ENCODE measurements at places on chromosomes 1 and 21.

- DNase-seq, result no peak
Observed at GRCh38 chr1:226953175-226953800, 13.2 kb downstream of the COQ8A start.

- DNase-seq, result no peak
Observed at GRCh38 chr1:189619682-189620332, 857.9 kb downstream of the BRINP3 start.

- DNase-seq, result no peak
Observed at GRCh38 chr1:248810727-248811513, 14.8 kb downstream of the SH3BP5L start.

DNA sequence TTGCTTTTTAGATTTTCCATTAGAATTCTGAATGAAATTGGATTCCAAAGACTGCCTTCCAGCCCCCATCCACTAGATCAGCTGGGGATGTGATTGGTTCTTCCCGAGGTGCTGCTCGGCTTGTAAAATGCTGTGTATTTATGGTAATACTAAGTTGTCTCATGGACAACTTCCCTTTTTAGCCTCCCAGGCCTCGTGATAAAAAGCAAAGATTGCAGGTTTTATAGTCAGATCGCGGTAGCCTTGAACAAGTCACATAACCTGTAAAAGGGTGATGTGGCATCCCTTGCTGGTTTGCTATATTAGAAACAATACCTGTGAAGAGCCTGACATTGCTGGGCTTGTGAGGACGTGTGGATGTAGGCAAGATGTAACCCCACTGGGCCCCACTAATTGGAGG is 10.4 kb downstream of the MUL1 start:
- DNase-seq, result no peak

DNA sequence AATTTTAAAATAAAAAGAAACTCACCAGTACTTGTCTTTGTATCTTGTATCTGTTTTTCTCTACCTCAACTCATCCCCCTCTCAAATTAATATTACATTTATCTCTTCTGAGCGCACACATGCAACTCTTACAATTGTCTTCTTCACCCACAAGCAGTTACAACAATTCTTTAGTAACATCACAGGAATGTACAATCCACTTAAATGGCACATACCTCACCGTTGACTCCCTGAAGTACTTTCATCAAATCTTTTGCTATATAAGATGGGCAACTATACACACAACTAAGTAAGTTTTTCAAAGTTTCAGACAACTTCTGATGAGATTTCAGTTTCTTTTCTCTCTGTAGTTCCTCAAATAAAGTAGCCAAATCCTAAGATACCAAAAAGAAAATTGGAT is 28.3 kb downstream of the HEATR1 start:
- no peak for DNase-seq

DNA sequence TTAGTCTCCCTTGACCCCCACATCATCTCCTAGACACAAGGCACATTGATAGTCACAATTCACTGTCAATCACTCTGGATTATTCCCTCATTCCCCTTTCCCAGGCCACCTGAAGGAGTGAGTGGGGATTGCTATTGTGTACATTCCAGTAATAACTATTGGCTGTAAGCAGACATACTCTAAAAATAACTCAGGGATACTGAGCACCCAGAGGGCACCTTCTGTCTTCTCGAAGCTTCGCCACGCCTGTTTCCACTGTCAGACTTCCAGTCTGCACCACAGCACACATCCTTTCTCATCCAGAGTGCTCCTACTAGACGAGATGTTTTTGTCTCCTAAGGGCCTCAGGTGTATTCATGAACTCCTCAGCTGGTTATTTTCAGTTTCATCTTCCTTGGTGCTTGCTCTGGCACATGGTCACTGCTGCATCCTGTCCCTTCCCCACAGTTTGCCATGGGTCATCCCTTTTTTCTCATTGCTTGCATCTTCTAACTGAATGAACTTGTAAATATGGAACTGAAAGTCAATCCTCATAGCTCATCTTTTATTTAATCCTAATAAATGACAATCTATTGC is 848 bp upstream of the APOBEC4 start:
- DNase-seq, result no peak

DNA sequence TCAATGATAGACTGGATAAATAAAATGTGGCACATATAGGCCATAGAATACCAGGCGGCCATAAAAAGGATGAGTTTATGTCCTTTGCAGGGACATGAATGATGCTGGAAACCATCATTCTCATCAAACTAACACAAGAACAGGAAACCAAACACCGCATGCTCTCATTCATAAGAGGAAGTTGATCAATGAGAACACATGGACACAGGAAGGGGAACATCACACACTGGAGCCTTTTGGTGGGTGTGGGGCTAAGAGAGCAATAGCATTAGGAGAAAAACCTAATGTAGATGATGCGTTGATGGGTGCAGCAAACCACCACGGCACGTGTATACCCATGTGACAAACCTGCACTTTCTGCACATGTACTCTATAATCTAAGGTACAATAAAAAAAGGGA is 883.4 kb upstream of the PRMT6 start:
- DNase-seq, result no peak

DNA sequence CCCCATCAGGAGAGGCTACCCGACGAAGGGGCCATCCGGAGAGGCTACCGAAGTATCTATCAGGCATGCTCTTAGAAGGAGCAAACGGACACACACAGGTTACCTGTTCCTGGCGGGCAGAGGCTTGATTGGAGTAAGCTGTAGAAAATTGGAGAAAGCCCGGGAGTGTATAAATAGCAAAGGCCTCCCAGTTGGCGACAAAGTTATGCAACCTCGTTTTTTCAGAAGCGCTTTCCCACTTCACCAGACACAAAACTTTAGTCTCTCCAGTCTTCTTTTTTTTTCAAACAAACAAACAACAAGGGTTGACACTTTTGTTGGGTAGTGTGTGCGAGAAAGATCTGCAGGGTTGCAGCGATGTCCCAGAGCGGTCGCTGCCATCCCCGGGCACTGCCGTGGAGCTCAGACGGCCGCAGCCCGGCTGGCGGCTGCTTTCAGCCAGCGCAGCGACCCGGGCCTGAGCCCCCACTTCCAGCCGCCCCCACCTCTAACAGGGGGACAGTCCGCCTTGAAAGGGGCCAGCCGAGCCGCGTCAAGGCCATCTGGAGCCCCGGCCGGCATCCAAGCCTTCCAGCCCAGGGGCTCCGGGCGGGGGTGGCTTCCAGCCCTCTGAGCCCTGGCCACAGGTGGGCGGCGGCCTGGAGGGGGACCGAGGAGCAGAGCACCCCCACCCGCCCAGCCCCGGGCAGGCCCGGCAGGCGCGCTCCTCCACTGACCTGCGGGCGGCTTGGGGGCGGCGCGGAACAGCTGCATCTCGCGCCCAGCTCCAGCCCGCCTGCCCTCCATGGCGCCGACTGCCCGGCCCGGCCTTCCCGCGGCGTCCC is 616 bp downstream of the MCOLN3 start:
- DNase-seq, result peak; percentile 74

DNA sequence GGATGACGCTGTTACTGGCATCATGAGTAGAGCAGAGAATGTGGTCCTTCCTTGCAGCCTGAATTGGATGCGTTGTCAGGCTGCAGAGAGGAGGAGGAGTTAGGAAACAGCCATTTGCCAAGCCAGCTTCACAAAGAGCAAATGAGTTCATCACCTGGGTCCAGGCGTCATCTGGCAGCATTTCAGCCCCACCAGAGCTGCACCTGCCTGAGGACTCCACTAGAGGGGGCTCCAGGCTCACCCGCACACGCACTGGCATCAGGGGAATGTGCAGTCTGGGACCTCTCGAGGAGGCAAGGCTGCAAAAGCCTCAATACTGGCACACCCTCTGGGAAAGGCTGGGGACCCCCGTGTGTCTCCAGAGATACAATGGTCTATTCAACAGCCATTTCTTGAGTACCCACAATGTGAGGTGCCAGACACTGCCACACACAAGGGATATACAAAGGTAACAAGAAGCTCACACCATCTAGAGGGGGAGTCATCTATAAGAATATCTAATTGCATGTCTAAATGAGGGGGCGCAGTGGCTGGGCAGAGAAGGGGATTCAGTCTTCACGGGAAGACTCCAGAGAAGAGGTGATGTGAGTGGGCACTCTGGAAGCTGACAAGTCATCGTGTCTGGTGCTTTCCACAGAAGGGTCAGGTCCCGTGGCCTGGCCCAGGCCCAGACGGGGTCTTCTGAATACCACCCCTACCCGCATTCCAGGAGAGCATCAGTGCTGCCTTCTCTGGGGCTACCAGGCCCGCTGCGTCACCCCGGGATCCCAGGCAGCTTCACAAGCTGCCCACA is 53.5 kb upstream of the CNTN2 start:
- peak; percentile 95 for DNase-seq

- DNase-seq, result no peak
Observed at GRCh38 chr1:97797403-97798183, 123.2 kb downstream of the DPYD start.

- DNase-seq, result no peak
Observed at GRCh38 chr1:209900734-209901133, 37.3 kb upstream of the SYT14 start.

GRCh38 chr21:45839274-45839673 is 142.3 kb upstream of the COL6A1 start:
- no peak for DNase-seq

GRCh38 chr1:237179503-237179902 is 137.5 kb downstream of the RYR2 start:
- DNase-seq, result no peak

DNA sequence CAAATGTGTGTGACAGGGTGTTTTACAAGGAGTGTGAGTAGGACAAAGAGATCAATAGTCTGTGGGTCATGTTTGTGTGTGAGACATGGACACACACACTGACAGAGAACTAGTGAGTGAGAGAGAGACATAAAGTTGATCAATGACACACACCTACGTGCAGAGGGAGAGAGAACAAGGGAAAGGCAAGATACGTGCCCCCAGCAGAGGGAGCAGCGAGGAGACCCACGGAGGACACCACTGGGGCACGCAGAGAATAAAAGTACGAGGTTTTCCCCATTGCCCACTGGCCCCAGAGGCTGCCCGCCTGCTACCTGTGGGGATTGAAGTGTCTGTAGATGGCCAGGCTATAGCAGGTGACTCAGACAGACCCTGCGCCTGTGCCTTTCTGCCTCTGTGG is 130.2 kb upstream of the CSF3R start:
- peak; percentile 51 for DNase-seq

DNA sequence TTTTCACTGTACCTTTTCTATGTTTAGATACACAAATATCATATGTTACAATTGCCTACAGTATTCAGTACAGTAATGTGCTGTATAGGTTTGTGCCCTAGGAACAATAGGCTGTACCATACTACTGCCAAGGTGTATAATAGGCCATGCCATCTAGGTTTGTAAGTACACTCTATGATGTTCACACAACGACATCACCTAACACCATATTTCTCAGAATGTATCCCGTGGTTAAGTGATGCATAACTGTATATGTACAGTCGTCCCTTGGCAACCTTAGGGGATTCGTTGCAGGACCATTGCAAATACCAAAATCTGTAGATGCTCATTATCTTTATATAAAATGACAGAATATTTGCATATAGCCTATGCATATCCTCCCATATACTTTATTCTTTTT is 5.8 kb upstream of the SSR2 start:
- DNase-seq, result no peak

GRCh38 chr1:184672013-184672726 is 82.5 kb downstream of the EDEM3 start:
- DNase-seq, result no peak

- DNase-seq, result no peak
Observed at GRCh38 chr21:44914176-44914874, 6.4 kb downstream of the ITGB2 start.

DNA sequence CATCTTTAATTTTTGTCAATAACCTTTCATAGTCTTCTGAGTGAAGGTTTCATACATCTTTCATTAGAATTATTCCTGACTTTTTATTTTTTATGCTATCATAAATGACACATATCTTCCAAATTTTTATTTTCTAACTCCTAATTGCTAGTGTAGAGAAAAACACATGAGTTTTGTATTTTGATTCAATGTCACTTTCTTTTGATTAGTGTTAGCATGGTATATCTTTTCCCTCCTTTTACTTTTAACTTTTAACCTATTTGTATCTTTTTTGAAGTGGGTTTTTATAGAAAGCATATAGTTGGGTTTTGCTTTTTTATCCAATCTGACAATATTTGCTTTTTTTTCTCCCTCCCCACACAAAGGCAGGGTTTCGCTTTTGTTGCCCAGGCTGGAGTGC is 43.2 kb downstream of the SDCCAG8 start:
- DNase-seq, result no peak

DNA sequence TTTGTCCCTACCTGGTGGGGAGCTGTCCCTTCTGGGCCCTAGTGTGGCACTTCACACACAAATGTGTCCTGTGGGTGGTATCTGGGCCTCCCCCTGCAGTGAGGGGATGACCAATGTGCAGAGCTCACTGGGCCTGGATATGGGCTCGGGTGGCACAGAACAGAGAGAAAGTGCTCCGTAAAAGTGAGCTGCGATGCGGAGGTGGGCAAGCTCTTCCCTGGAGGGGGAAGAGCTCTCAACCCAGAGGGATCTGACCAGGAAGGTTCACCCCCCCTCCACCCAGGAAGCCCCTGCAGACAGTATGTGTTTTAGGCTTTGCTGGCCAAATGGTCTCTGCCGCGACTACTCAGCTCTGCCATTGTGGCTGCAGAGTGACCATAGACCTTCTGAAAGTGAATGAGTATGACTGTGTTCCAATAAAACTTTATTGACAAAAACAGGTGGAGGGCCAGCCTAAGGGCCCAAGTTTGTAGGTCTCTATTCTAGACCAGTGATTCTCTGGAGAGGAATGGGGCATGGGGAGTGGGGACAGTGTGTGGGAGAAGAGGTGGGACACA is 8.6 kb upstream of the ITGB2 start:
- DNase-seq, result no peak

- no peak for DNase-seq
Observed at GRCh38 chr1:112540226-112540794, 31.5 kb downstream of the WNT2B start.

- no peak for DNase-seq
Observed at GRCh38 chr1:116853680-116854402, 55.9 kb upstream of the PTGFRN start.

- DNase-seq, result peak; percentile 30
Observed at GRCh38 chr1:85708829-85709227, 595 bp upstream of the ZNHIT6 start.

GRCh38 chr1:76510672-76511557 is 356.4 kb upstream of the ST6GALNAC5 start:
- DNase-seq, result no peak

- no peak for DNase-seq
Observed at GRCh38 chr1:201778279-201779065, 50.5 kb upstream of the IPO9 start.
